Left ventricle myocardium inferior (tissue), 1 donor: ENCODE measurements at places on chromosomes 2 and 18. TPM values are rescaled to one million over a fixed set of nuclear protein-coding genes. Genes with fewer than 3 reads are reported as not detected.

DNA sequence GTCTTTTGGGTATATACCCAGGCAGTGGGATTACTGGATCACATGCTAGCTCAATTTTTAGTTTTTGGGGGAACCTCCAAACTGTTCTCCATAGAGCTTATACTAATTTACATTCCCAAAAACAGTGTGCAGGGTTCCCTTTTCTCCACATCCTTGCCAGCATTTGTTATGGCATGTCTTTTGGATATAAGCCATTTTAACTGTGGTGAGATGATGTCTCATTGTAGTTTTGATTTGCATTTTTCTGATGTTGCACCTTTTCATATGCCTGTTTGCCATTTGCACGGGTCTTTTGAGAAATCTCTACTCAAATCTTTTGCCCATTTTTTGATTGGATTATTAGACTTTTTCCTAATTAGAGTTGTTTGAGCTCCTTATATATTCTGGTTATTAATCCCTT is 8.0 kb downstream of the FASTKD1 start:
- DNase-seq = no peak

DNA sequence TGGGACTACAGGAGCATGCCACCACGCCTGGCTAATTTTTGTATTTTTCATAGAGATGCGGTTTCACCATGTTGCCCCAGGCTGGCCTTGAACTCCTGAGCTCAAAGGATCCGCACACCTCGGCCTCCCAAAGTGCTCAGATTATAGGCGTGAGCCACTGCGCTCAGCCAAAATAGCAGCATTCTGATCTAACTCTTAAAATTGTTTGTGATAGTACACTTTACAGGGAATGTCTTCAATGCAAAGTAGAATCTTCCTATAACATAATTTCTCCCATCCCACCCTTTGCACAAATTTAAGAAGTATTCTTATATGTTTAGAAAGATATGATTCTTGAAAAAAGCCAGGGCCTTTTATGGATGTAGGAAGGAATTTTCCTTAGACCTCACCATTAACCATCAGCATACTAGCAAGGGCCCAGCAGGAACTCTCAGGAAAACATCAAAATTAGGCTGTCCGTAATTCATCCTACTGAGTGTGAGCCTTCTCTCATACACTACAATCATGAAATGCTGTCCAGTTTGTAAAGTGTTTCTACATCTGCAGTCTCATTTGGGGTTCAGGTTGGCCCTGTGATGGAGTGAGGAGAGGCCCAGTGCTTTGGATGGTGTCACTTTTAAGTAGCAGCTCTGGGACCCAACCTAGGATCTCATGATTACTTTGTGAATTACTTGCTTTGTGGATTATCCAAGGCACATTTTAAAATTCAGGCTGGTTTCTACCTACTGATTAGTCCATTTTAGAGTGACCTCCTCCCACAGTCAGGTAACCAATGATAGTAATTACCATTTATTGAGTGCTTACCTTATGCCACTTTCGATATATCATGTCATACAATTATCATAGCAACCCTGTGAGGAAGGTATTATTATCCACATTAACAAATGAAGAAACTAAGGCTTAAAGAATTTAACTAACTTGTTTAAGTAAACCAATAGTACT is 37.5 kb upstream of the DLX1 start:
- DNase-seq = no peak

GRCh38 chr18:46877329-46877987 is 39.8 kb downstream of the PIAS2 start:
- no peak for DNase-seq

DNA sequence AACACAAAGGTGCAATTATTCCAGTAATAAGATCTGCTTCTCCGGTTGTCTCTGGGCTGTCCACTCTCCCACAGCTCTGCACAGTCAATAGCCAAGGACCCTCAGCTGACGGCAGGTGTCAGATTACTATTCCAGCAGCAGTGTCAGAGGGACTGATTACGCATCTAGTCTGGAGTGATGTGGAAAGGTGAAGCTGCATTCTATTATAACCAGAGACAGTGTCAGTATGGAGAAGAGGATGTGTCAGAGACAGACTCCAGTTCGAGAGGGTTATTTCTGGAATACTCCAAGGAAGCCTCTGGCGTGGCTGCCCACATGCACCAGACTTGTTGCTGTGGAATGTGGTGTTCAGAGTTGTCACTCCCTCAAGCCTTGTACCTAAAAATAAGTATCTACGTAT is 163.6 kb upstream of the TMEM200C start:
- DNase-seq = peak; percentile 42

DNA sequence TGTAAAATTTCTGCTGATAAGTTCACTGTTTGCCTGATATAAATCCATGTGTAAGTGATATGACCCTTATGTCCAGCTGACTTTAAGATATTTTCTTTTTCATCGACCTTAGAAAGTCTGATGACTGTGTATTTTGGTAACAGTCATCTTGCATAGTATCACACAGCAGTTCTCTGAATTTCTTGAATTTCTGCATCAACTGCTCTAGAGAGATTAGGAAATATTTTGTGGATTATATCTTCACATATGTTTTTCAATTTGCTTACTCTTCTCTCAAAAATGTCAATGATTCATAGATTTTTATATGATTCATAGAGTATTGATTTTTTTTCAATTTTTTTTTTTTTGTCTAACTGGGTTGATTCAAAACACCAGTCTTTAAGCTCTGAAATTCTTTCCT is 945.3 kb downstream of the TRIB2 start:
- no peak for DNase-seq

GRCh38 chr2:164498836-164499235 is 122.4 kb downstream of the GRB14 start:
- DNase-seq = no peak

Gene TFCP2L1
- total RNA-seq = 0.14 TPM

Gene LYG2
- total RNA-seq = not detected

Gene RUFY4
- total RNA-seq = not detected

Gene SCG2
- 0.19 TPM for total RNA-seq

Gene CCDC74A
- 1.1 TPM for total RNA-seq

Gene HK2
- 19.0 TPM for total RNA-seq
